ENCODE measurements at places on chromosomes 5 and 9. TPM values are rescaled to one million over a fixed set of nuclear protein-coding genes. Genes with fewer than 3 reads are reported as not detected.

DNA sequence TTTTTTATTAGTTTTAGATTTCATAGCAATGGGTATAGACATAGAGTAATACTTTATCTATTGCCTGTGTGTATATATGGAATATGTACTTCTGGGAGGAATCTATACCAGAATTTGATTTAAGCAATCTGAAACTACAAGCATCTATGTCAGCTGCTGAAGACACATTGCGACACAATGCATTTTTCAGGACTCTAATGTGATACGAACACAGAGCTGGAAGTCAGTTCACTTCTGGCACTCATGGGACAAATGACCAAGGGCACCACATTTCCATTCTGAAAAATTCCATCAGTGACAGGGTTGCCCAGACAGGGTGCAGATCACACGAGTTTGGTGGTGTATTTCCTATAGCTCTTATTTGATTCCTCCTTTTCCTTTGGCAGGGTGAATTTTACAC, 259.5 kb downstream of the NTRK2 start:
- no peak for DNase-seq

DNA sequence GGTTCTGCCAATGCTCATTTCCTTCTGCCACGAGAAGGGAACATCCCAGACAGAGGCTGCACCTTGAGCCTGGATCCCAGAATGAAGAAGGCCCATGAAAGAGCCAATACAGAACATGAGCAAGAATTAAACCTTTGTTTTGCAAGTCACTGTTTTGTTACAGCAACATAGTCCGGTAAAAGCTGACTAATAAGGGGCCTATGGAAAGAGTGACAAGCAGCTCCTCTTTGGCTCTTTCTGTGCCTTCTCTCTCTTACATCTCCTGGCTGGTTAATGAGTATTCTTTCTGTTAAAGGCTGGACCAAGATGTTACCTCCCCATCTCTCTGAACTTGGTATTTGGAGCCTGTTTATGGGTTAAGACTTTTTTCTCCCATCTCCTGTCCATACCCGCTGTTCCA, 10.8 kb downstream of the GFRA3 start:
- no peak for DNase-seq

DNA sequence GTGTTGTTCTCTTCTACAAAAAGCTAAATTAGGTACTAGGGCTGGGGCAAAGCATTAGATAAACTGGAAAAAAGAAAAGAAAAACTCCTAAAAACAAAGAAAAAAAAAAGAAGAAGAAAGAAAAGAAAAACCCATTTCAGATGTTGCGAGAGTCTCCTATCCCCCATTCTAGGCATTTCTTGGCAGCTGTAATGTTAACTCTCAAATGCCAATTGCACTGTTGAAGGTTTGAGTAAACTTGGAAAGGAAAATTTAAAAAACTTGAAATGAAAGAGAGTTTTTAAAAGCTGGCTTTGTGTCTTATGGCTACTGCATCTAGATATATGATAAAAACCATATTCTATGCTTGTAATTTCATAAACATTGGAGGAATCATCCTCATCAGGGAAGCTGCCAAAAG, 34.6 kb upstream of the CTSV start:
- no peak for DNase-seq

FGD3 gene
- polyA plus RNA-seq, result 6.5 TPM

ARID3C gene
- polyA plus RNA-seq, result 0.20 TPM

MAPK9 gene
- polyA plus RNA-seq, result 44.1 TPM

DNA sequence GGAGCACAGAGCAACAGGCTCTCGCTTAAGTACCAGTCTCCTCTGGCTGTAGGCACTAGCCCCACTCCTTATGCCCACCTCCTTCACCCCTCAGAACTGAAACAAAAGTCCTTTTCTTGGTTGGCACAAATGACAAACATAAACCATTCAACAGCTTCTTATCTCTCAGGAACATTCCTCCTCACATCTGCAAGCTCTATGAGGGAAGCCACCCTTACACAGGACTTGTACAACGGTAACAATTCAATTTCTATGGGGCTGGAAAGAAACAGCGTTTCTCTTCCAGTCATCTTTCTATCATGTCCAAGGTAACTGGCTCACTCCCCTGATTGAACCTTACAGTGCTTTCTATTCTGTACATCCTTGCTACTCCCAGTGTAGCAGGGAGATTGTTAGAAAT, 74.1 kb downstream of the CSF2 start:
- no peak for DNase-seq

DNA sequence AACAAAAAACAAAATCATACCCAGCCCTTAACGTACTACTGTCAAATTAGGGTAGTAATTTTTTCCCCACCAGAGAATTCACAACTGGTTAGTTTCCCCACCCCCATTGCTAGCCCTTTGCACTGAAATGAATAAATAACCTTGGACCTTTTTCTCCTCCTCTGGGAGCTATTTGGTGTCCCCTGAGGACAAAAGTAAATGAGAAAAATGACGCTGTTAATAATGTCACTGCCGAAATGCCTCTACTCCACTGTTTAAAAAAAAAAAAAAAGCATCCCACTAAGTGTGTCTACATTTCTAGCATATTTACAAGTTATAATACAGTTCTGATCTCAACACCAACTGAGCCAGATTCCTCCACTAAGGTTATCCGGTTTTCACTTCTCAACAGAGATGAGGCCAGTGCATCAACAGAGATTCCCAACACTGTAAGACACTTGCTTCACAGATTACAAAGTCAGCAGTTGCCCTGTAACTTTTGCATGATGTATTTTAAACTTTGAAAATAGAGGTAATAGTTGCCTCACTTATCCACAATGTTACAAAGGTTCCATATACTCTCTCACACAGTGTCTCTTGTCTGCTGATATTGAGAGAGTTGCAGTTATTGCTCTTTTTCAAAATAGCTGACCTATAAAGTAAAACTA, 5.1 kb upstream of the NFIB start:
- DNase-seq, result no peak

CD180 gene
- polyA plus RNA-seq, result 0.45 TPM

- no peak for DNase-seq
Observed at GRCh38 chr5:110265162-110265561, 461.3 kb downstream of the TMEM232 start.

DNA sequence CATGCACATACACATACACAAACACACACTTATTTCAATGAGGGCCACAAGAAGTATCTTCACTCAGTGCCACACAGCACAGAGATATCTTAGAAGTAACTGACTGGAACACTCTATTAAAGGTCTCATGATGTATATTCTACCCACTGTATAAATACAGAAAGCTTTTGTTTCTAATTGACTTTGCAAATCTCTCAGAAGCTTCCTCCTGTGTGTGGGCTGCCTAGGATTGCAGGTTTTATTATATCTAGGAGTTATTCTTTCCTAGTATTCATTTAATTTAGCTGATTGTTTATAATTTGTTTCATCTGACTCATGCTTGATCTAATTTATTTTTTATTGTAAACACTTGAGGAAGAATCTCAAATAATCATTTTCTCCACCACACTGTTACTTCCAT, 262.4 kb upstream of the ACTBL2 start:
- no peak for DNase-seq

- no peak for DNase-seq
Observed at GRCh38 chr9:126149661-126150060, 177.0 kb upstream of the MVB12B start.

GRCh38 chr5:81081461-81081835, 121.3 kb downstream of the RASGRF2 start:
- no peak for DNase-seq

DNA sequence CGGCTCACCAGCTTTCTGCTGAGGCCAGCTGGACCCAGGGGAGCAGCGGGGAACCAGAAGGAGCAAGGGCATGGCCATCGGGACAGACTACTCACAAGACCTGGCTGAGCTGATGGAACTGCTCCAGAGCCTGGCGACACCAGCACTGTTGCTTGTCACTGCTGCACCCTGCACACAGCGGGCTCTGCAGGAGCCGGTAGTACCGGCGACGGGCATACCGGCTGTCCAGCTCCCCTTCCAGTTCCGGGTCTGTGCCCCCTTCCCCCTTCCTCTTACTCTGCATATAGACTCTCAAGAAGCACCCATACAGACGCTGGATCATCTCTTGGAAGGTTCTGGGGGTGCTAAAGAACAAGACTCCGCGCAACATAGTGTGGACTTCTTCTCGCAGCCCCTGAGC, 974 bp downstream of the ANAPC2 start:
- no peak for DNase-seq

DNA sequence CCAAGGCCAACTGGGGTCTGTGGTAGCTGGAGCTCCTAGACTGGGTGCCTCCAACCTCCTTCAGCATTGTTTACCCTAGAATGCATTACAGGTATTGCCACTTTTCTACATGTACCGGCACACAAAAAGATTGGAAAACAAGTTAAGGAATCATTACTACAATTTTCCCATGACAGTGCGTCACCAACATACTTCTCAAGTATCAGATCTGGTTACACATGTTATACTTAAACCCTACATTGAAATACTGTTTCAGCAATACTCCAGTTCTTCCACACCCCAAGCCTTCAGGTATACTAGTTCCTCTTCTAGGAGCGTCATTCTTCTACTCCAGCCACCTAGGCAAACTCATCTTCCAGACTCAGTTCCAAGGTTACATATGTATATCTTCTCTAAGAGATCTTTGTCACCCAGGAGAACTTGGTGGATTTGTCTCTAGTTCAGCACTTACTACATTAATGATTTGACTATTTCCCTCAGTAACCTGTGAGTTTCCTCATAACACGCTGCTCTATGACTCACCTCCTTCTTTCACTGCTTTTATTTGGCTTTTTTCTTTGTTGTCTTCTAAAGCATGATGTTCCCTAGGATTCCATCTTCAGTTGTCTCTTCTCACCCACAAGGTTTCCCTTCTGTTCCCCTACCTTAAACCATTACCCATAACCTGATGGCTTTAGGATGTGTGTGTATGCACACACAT, 217.0 kb downstream of the AP3B1 start:
- no peak for DNase-seq

GRCh38 chr5:71816307-71816706, 97.2 kb downstream of the CARTPT start:
- DNase-seq, result no peak

DNA sequence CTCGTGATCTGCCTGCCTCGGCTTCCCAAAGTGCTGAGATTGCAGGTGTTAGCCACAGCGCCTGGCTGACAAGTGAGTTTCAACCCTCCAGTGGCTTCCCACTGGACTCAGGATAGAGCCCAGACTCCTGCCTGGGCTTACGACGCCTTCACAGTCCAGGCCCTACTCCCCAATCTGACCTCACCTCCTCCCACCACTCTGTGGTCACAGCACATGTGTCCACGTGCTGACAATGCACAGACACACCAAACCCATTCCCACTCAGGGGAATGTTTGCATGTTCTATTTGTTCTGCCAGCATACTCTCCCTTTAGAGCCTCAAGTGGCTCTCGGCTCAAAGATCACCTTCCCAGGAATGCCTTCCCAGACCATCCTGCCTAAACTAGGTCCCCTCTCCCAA, 31.1 kb upstream of the TRIM14 start:
- no peak for DNase-seq

GRCh38 chr9:33233626-33234342, 6.2 kb upstream of the SPINK4 start:
- no peak for DNase-seq

DNA sequence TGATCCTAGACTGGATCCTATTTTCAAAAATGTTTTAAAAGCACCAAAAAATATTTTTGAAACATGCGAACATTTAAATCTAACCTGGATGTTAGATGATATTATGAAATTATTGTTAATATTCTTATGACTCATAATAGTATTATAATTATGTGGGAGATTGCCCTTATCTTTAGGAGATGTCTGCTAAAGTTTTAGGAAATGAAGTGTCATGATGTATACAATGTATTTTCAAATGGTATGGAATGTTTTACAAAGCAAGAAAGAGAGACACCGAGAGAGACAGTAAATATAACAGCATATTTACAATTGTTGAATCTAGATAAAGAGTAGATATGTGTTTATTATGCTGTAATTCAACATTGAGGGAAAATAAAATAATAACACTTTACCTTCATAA, 455.9 kb downstream of the ACTL7B start:
- no peak for DNase-seq

- DNase-seq, result no peak
Observed at GRCh38 chr9:77712533-77713130, 64.5 kb upstream of the GNA14 start.

DNA sequence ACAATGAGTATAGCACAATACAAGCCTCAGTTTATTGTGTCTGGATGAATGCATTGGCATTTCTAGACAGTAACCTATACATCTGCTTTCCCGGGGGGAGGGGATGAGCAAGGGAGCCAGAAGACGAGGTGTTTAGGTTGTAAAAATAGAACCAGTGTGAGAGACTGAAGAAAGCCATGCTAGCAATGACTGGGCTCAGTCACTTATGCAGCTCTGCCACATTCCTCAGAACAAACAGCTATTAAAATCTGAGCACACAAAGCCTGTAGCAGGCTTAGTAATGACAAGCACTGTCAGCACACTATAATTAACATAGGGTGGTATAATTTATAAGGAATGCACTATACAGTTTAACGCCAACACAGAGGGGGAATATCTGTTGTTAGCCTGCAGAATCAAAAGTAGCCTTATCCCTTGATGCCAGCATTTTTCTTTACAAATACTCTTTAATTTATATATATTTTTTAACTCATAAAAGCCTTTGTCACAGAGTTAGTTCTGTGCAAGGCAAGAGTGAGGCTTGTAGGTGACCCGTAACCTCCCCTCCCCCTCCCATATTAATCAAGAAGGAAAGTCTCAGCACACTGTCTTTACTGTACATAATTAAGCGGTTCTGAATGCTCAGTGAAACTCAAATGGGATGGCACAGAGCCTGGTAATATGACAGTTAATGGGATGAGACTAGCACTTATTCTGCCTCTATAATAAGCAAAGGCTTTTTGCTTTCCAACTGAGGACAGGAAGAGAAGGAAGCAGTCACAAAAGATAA, 295.4 kb downstream of the CSNK1G3 start:
- no peak for DNase-seq

EIF4E1B gene
- polyA plus RNA-seq, result not detected

MAMDC2 gene
- polyA plus RNA-seq, result 7.0 TPM

GRCh38 chr5:150650021-150651006, 9.9 kb downstream of the SYNPO start:
- DNase-seq, result no peak

DNA sequence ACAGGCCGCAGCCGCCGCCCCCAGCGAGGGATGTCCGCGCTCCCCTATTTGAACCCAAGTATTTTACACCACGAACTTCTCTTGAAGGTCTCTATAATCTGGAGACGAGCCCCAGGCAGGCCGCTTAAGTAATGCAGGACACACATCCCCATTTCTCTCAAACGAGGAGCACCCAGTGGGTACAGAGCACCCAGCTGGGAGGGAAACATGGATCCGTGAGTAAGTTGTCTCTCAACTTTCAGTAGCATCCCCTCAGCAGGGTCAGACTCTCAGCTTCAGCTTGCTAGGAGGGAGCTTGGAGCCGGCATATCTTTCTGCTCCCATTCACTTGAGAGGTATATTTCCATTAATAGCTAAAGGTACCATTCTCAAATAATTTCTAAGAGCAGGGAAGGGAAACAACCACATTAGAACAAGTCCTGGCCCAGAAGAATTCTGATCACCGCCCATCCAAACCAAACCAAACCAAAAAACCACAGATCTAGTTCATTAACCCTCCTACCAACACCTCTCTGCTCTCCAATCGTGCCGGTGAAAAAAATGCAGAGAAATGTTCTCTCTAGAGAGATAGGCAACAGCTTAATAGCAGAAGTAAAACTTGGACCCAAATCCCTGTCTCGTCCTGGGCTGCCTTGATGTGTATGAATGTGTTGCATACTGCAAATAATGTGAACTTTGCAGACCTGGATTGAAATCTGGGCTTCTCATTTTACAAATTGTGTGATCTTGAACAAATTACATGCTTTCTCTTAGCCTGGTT, 910 bp downstream of the TDRD7 start:
- DNase-seq, result no peak
